Activated CD8-positive, alpha-beta memory T cell treated with anti-CD3 and anti-CD28 coated beads, Interleukin-2, amount 10 ng/mL, durations not matched to agents 7 days and 5 days (primary cell): ENCODE measurements at places on chromosomes 3 and 15. TPM values are rescaled to one million over a fixed set of nuclear protein-coding genes. Genes with fewer than 3 reads are reported as not detected.

The SPTBN5 gene
- 0.54 TPM for total RNA-seq

The FAM81A gene
- total RNA-seq: 3.7 TPM

The PLCB2 gene
- total RNA-seq: 104 TPM

The CACNA1D gene
- 0.41 TPM for total RNA-seq

The ZNF80 gene
- total RNA-seq: 4.5 TPM

The CHSY1 gene
- total RNA-seq: 50.5 TPM

- no peak overlapping the region for H3K4me3 ChIP-seq
- no peak overlapping the region for H3K27ac ChIP-seq
- H3K27me3 ChIP-seq: no peaks in the 10 kb centered on the region
- H3K36me3 ChIP-seq: peaks cover 7% of the 10 kb centered on the region
- no peaks in the 10 kb centered on the region for H3K4me1 ChIP-seq
- peak; percentile 47 for DNase-seq
These were observed 31.5 kb upstream of the MLF1 start for GRCh38 chr3:158539414-158540014.

GRCh38 chr15:74396445-74397238, 29.2 kb upstream of the CYP11A1 start:
- peak; percentile 56 for DNase-seq
- peaks cover 74% of the 10 kb centered on the region for H3K4me1 ChIP-seq
- H3K27me3 ChIP-seq: no peaks in the 10 kb centered on the region
- peaks cover 2% of the 10 kb centered on the region for H3K36me3 ChIP-seq
- peak overlapping the region; percentile 85 for H3K27ac ChIP-seq
- no peak overlapping the region for H3K4me3 ChIP-seq

GRCh38 chr3:186255703-186256331, 106.2 kb downstream of the DGKG start:
- peaks cover 19% of the 10 kb centered on the region for H3K4me1 ChIP-seq
- H3K36me3 ChIP-seq: no peaks in the 10 kb centered on the region
- H3K27me3 ChIP-seq: peaks cover 24% of the 10 kb centered on the region
- H3K4me3 ChIP-seq: no peak overlapping the region
- no peak overlapping the region for H3K27ac ChIP-seq
- no peak for DNase-seq

DNA sequence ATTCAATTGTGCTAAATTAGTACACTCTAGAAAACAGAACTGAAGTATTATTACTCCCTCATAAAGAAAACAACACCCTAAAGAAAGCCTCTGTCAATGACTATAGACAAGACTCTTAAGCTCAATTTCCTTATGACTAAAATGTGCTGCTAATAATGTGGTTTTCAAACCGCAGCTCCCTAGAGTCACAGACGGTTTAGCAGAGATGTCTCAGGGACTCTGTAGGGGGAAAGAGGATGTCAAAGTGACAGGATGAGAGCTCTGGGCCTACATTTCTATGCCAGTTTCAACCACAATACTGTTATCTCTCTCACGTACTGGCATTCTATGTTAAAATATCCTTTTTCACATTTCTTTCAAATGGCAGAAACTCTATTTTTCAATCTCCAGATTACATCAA, 37.6 kb upstream of the WDR49 start:
- H3K36me3 ChIP-seq: peaks cover 26% of the 10 kb centered on the region
- peaks cover 17% of the 10 kb centered on the region for H3K4me1 ChIP-seq
- peak overlapping the region; percentile 68 for H3K27ac ChIP-seq
- H3K4me3 ChIP-seq: no peak overlapping the region
- no peaks in the 10 kb centered on the region for H3K27me3 ChIP-seq

DNA sequence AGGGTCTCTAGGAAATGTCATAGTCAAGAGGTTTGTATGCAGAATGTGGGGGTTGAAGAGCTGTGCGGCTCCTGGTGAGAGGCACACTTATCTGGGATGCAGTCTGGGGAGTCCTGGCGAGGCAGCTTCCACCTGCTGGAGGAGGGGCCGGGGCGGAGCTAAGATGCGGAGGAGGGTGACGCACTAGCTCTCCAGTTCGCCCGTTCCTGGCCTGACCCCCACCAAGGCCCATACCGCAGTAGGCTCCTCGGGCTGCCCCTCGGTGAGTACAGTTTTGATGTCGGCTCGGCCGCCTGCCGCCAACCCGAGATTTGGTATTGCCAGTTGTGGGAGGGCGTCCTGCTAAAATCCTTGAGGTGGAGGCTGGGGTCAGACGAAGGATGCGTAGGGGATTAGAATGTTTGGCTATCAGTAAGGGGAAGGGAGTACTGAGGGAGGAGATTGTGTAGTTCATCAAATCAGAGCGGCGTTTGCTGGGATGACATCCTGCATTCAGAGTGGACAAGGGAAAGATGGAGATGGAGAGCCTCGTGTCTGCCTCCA, at the start of gene SCG5:
TSS of gene SCG5 (plus strand) at position 194 of the 543 bp plus-strand sequence. CDS start 1,883 bp downstream, outside the sequence.
- H3K27me3 ChIP-seq: no peaks in the 10 kb centered on the region
- H3K4me3 ChIP-seq: no peak within 1 kb of the TSS
- no peak within 1 kb of the TSS for H3K27ac ChIP-seq

- no peak overlapping the region for H3K27ac ChIP-seq
- H3K36me3 ChIP-seq: peaks cover 22% of the 10 kb centered on the region
- no peaks in the 10 kb centered on the region for H3K4me1 ChIP-seq
- no peaks in the 10 kb centered on the region for H3K27me3 ChIP-seq
- DNase-seq: no peak
These were observed 17.2 kb downstream of the EAF2 start for GRCh38 chr3:121852256-121852655.

DNA sequence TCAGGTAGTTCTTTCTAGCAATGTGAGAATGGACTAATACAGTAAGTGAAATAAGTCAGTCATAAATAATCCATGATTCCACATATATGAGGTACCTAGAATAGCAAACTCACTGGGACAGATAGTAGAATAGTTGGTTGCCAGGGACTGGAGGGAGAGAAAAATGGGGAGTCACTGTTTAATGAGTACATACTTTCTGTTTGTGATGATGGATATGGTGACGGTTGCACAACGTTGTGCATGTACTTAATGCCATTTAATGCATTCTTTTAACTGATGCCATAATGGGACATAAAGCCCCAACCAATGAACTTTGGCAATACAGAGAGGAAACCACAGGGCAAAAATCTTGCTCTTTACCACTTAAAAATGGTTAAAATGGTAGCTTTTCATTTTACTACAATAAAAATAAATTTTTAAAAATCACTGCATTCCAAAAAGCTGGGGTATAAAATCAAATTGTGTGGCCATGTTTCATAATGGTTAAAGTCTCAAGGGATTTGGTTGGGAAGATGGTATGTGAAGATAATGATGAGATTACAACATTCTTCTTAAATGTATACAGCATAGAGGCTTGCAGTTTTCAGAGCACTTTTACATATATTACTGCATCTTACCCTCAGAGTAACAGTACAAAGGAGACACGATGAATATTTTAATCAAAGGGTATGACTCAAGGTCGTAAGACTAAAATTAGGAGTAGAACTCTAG, 45.2 kb downstream of the ADAM10 start:
- DNase-seq: no peak
- H3K36me3 ChIP-seq: peaks cover 72% of the 10 kb centered on the region
- H3K4me3 ChIP-seq: no peak overlapping the region
- no peak overlapping the region for H3K27ac ChIP-seq
- peaks cover 30% of the 10 kb centered on the region for H3K4me1 ChIP-seq
- no peaks in the 10 kb centered on the region for H3K27me3 ChIP-seq

GRCh38 chr3:30602946-30603345, 3.5 kb upstream of the TGFBR2 start:
- no peaks in the 10 kb centered on the region for H3K27me3 ChIP-seq
- H3K36me3 ChIP-seq: peaks cover 4% of the 10 kb centered on the region
- H3K4me3 ChIP-seq: no peak overlapping the region
- H3K27ac ChIP-seq: peak overlapping the region; percentile 52
- DNase-seq: no peak

GRCh38 chr3:128917291-128917690, 37.9 kb downstream of the ACAD9 start:
- peaks cover 3% of the 10 kb centered on the region for H3K4me1 ChIP-seq
- H3K27ac ChIP-seq: no peak overlapping the region
- H3K4me3 ChIP-seq: no peak overlapping the region
- H3K27me3 ChIP-seq: no peaks in the 10 kb centered on the region
- H3K36me3 ChIP-seq: peaks cover 58% of the 10 kb centered on the region

DNA sequence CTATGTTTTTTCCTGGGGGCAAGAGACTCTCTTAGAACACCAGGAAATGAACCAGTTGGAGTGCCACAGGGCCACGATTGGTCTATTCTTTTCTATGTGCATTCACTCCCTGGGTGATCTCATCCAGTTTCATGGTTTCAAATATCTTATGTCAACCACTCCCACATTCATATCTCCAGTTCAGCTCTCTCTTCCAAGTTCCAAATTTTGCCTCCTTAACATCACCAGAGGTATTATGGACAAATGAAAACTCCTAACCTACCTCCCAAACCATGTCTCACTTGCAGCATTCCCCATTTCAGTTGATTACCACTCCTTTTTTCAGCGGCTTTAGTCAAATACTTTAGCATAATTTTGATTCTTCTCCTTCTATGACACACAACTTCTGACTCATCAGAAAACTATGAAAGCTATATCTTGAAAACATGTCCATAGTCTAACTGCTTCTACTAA, 203.1 kb upstream of the SEMA6D start:
- H3K4me3 ChIP-seq: no peak overlapping the region
- H3K27ac ChIP-seq: no peak overlapping the region
- no peaks in the 10 kb centered on the region for H3K27me3 ChIP-seq

GRCh38 chr3:46062679-46063078, 35.4 kb upstream of the XCR1 start:
- H3K4me3 ChIP-seq: no peak overlapping the region
- peaks cover 22% of the 10 kb centered on the region for H3K4me1 ChIP-seq
- H3K27ac ChIP-seq: no peak overlapping the region
- DNase-seq: no peak
- H3K36me3 ChIP-seq: peaks cover 4% of the 10 kb centered on the region
- H3K27me3 ChIP-seq: peaks cover 11% of the 10 kb centered on the region

GRCh38 chr15:74270854-74271520, 34.9 kb downstream of the CCDC33 start:
- no peak for DNase-seq
- peaks cover 16% of the 10 kb centered on the region for H3K27me3 ChIP-seq
- H3K4me1 ChIP-seq: peaks cover 2% of the 10 kb centered on the region
- no peak overlapping the region for H3K27ac ChIP-seq
- no peaks in the 10 kb centered on the region for H3K36me3 ChIP-seq

- no peaks in the 10 kb centered on the region for H3K27me3 ChIP-seq
- no peak for DNase-seq
- peaks cover 82% of the 10 kb centered on the region for H3K36me3 ChIP-seq
- H3K4me3 ChIP-seq: no peak overlapping the region
These were observed 24.7 kb upstream of the ZBED2 start for GRCh38 chr3:111619833-111620232.

DNA sequence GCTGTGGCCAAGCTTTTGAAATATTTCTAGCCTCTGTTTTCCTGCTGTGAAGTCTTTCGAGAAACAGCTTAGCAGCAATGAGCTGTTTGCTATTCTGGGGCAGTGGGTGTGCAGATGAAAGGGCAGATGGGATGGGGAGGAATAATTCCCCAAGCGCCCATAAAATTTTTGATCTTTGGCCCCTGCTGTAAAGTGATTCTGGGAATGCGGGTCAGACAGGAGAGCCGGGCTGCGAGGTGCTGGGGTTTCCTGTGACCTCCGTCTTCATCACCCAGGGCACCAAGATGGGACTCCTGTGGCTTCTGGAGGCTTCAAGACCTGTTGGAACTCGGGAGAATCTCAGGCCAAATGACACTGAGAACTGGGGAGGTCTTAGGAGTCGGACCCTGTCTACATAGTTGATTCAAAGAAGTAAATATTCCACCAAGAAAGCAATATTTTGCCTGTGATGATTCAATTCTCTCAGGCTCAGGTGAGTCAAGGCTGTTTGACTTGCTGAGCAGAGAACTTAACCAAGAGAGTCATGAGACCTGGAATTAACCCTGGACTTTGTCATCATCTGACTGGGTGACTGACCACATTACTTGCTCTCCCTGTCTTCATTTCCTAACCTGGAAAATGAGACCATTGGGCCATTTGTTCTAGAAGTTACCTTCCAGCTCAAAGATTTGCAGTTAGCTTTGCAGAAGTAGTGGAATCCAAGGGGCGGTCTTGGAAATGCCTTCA, 86.4 kb downstream of the POLR2M start:
- no peak overlapping the region for H3K27ac ChIP-seq
- H3K36me3 ChIP-seq: no peaks in the 10 kb centered on the region
- DNase-seq: no peak
- no peak overlapping the region for H3K4me3 ChIP-seq
- no peaks in the 10 kb centered on the region for H3K4me1 ChIP-seq
